ENCODE measurements at places on chromosomes 2 and 18.

DNA sequence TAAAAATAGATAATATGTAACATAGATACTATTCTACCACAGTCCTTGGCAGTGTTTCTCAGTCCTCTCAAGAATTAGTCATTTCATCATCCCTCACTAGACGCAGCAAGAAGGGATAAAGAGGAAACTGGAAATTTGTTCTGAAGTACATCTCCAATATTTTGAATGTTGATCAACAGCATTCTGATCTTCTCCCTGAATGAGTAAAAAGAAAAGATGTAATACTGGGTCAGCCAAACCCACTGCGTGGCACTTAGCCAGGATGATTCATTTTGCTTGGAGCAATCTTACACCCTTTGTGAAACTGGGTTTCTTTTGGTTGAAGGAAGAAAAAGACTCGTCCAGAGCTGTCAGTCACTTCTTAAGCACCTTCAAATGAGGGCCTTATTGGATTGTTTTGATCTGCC, 54.1 kb downstream of the TAF1B start:
- no peak for DNase-seq

- DNase-seq, result no peak
Observed at GRCh38 chr18:42182728-42183700, 228.0 kb downstream of the PIK3C3 start.

DNA sequence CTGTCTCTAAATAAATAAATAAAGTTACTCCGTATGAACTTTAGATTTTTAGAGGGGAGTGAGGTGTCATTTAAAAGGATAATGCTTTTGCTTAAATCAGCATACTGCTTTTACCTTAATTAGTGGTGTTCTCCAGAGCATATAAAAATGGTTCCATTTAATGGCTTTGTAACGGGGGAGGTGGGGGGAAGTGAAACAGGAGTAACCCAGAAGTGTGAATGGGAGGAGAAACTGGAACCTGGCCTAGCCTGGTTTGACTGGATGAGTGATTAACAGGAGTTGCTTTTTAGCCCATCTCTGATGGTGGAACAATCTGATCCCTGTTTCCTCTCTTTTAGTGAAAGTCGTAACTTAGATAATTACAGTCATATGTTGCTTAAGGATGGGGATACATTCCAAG, 1.6 kb downstream of the CNDP2 start:
- no peak for DNase-seq

DNA sequence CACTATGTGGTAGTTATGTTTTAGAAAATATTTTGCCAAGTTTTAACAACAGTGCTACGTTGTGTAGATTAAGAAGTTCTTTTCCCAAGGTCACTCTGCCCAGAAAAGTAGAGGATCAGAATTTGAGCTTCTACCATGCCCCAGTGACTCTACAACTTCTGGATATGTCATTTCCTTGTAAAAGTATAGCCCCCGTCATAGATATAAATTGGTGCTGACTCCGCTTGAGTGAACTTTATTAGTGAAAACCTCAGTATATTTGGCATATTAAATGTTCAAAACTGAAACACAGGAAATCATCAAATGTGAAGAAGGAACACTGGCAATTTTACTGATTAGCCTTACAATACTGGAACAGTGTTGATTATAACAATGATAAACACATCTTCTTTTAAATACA, 256.7 kb upstream of the UBE2E3 start:
- no peak for DNase-seq

DNA sequence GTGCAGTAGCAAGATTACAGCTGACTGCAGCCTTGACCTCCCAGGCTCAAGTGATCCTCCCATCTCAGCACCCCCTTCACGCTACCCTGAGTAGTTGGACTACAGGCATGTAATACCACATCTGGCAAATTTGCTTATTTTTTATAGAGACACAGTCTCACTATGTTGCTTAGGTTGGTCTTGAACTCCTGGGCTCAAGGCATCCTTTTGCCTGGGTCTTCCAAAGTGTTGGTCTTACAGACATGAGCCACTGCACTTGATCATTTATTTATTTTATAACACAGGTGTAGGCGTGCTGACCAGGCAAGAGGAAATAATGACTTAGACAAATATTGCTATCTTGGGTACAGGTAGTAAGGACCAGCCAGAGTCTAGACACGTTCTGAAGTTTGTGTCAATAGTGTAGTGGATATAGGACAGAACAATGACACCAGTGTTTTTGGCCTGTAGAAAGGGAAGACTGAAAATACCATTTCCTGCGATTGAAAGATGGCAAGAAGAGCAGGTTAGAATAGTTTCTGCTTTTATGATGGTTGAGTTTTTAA, 71.0 kb upstream of the THUMPD2 start:
- no peak for DNase-seq

Measured in NCI-H1417 treated with DMSO at 0.1 percent for 48 hours (cell line).